HFFc6 (cell line): ENCODE measurements at places on chromosomes 13 and 19. TPM values are rescaled to one million over a fixed set of nuclear protein-coding genes. Genes with fewer than 3 reads are reported as not detected.

GRCh38 chr13:98039964-98040363 lies 86.5 kb downstream of the IPO5 start:
- no peak overlapping the region for H3K27ac ChIP-seq
- no peak for DNase-seq
- no peaks in the 10 kb centered on the region for H3K4me1 ChIP-seq
- H3K27me3 ChIP-seq = no peaks in the 10 kb centered on the region; the same call in none of the 2 replicates
- no peaks in the 10 kb centered on the region for H3K36me3 ChIP-seq
- no peak overlapping the region for H3K4me3 ChIP-seq

DNA sequence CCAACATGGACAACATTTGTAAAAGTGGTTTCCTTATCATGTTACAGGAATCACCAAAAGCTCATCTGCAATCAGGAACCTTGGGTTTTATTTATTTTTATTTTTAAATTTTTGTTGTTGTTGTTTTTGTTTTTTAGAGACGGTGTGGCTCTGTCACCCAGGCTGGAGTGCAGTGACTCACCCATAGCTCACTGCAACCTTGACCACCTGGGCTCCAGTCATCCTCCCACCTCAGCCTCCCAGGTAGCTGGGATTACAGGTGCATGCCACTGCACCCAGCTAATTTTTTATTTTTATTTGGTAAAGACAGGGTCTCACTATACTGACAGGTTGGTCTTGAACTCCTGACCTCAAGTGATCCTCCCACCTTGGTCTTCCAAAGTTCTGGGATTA lies 13.6 kb upstream of the SERP2 start:
- H3K4me3 ChIP-seq = no peak overlapping the region
- DNase-seq = no peak
- no peak overlapping the region for H3K27ac ChIP-seq
- H3K36me3 ChIP-seq = no peaks in the 10 kb centered on the region
- peaks cover 3% of the 10 kb centered on the region for H3K27me3 ChIP-seq
- peaks cover 22% of the 10 kb centered on the region for H3K4me1 ChIP-seq

GRCh38 chr13:40597735-40598365 lies 68.6 kb downstream of the FOXO1 start:
- no peaks in the 10 kb centered on the region; the same call in none of the 2 replicates for H3K27me3 ChIP-seq
- no peaks in the 10 kb centered on the region for H3K4me1 ChIP-seq
- H3K4me3 ChIP-seq = no peak overlapping the region
- DNase-seq = no peak

DNA sequence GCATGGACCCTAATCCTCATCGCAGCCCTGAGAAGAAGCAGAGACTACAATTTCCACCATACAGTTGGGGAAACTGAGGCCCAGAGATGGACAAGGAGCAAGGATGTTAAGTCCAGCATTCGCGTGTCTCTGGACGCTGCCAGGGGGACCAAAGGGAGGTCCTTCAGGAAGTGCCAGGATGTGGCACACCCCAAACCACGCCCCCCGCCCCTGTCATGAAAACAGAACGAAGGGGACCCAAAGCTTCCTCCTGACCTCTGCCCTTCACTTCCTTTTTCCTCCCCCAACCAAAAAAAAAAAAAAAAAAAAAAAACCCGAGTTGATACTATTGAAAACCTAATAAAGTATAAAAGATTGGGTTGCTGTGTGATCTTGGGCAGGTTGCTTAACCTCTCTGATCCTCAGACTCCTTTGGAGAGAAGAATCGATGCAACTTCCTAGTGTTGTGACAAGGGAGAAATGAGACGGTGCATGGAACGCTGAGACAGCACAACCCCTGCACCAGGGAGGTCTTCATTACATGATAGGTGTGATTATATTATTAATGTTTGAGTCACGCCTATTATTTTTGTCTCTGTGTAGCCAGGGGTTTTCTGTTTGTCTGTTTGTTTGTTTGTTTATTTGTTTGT lies 2.7 kb upstream of the ZBTB7A start:
- peaks cover 2% of the 10 kb centered on the region for H3K27me3 ChIP-seq
- no peak overlapping the region for H3K4me3 ChIP-seq
- peaks cover 6% of the 10 kb centered on the region; the same call in 1 of the 2 replicates for H3K4me1 ChIP-seq
- H3K27ac ChIP-seq = no peak overlapping the region
- no peaks in the 10 kb centered on the region for H3K36me3 ChIP-seq
- DNase-seq = no peak

DNA sequence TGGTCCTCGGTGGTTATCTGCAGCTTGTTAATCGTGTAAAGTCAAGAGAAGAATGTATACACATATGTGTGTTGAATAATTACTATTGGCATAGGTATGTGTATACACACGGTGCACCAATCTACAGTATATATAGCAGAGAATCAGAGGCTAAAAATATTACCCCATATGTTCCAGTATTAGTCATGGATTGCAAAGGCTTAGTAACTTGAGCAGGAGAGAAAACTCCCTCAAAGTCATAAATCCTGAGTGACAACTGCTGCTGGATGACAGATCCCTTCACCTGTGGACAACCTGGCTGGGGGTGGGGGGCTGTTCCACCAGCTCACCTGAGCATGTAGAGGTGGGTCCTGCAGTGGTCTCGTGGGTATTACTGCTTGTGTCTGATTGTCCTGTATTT lies 185.0 kb downstream of the ZNF536 start:
- no peak for DNase-seq
- no peaks in the 10 kb centered on the region for H3K4me1 ChIP-seq
- H3K27ac ChIP-seq = no peak overlapping the region

Gene ZNF541
- total RNA-seq = not detected in 3 replicates

DNA sequence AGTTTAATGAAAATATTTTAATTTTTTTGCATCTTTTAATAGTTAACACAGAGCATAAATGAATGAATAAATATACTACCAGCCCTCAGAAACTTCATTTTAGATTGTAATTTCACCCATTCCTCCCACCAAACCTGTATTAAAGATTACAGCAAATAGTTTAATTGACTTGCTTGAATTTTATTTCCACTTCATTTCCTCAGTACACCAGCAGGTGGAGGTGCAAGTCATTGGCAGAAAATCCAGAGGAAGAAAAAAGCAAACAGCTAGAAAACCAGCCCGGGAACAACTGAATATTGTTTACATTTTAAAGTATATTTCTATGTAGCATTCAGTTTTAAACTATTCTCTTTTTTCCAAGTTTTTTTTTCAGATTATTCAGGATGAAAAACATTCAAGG lies 177.8 kb downstream of the OLFM4 start:
- H3K4me1 ChIP-seq = no peaks in the 10 kb centered on the region
- H3K4me3 ChIP-seq = no peak overlapping the region
- H3K27me3 ChIP-seq = no peaks in the 10 kb centered on the region; the same call in none of the 2 replicates
- DNase-seq = no peak

- H3K4me3 ChIP-seq = no peak overlapping the region
- H3K27me3 ChIP-seq = peaks cover 2% of the 10 kb centered on the region
- H3K4me1 ChIP-seq = no peaks in the 10 kb centered on the region
- no peaks in the 10 kb centered on the region; the same call in 1 of the 2 replicates for H3K36me3 ChIP-seq
- no peak overlapping the region for H3K27ac ChIP-seq
- DNase-seq = no peak
Measured at GRCh38 chr19:30428844-30429243, 56.7 kb downstream of the ZNF536 start.

Gene ZSWIM4
- 5.3 to 5.8 TPM (median 5.7 TPM) in 3 replicates for total RNA-seq

- no peak for DNase-seq
- no peak overlapping the region for H3K27ac ChIP-seq
Measured at GRCh38 chr13:25691654-25692053, 319.9 kb downstream of the ATP8A2 start.

- H3K36me3 ChIP-seq = no peaks in the 10 kb centered on the region
- H3K4me1 ChIP-seq = no peaks in the 10 kb centered on the region
- H3K27me3 ChIP-seq = peaks cover 2% of the 10 kb centered on the region; the same call in 1 of the 2 replicates
- H3K27ac ChIP-seq = no peak overlapping the region
Measured at GRCh38 chr13:33380487-33381079, 95.0 kb upstream of the STARD13 start.

Gene DAND5
- not detected in 3 replicates for total RNA-seq

Gene BEST2
- not detected in 3 replicates for total RNA-seq

Gene STOML3
- total RNA-seq = not detected in 3 replicates

DNA sequence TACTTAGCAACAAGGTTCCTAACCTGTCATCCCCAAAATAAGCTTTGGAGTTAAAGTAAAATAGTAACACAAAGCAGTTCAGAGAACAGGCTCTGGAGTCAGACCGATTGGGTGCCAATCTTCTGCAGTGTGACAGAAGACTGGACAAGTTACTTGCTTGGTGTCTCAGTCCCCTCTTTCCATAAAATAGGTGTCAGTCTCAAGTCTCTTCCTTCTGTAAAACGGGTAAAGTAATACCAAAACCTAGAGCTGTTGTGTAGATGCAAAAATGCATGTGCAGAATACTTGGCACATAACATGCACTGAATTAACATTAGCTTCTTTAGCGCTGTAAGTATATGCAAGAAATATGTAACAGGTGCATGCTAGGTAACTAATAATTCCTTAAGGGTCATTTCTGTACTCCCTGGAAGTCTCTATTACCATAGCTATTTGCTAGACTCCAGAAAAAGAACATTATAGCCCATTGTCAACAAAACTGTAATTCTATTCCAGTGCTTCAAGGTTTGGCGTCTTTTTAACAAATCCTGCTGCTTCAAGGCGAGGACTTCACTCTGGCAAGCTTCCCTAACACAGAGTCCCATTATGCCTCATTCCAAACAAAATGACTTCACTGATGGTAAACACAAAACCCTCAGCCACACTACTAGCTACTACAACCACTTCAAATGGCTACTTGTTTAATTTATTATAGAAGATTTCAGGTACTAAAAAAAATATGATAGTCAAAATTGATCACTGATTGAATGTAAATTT lies 32.8 kb downstream of the ELF1 start:
- no peaks in the 10 kb centered on the region for H3K27me3 ChIP-seq
- no peak overlapping the region; the same call in 1 of the 2 replicates for H3K27ac ChIP-seq
- H3K36me3 ChIP-seq = no peaks in the 10 kb centered on the region
- H3K4me3 ChIP-seq = no peak overlapping the region
- no peak for DNase-seq
- H3K4me1 ChIP-seq = peaks cover 52% of the 10 kb centered on the region

DNA sequence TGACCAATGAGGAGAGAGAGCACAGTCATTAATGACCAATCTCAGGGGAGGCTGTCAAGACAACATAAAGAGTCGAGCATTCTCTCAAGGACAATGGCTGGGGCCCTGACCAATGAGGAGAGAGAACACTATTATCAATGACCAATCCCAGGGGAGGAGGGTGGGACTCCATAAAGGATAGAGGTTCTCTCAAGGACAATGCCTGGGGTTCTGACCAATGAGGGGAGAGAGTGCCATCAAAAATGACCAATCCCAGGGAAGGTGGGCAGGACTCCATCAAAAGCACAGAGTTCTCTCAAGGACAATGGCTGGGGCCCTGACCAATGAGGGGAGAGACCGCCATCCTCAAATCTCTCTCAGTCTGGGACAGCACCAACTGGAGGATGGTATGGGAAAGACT lies 3.3 kb upstream of the KLK11 start:
- H3K4me3 ChIP-seq = no peak overlapping the region
- H3K27ac ChIP-seq = no peak overlapping the region
- H3K27me3 ChIP-seq = peaks cover 15% of the 10 kb centered on the region
- H3K36me3 ChIP-seq = peaks cover 18% of the 10 kb centered on the region
- H3K4me1 ChIP-seq = no peaks in the 10 kb centered on the region
- no peak for DNase-seq

GRCh38 chr13:55418095-55418494 lies 1722.6 kb upstream of the PRR20A start:
- H3K4me1 ChIP-seq = no peaks in the 10 kb centered on the region
- no peaks in the 10 kb centered on the region for H3K27me3 ChIP-seq
- H3K36me3 ChIP-seq = no peaks in the 10 kb centered on the region

Gene PLEKHA4
- 7.8 and 13.8 TPM in 2 replicates for total RNA-seq

- H3K27me3 ChIP-seq = peaks cover 34% of the 10 kb centered on the region
- no peak overlapping the region for H3K4me3 ChIP-seq
- peaks cover 5% of the 10 kb centered on the region for H3K36me3 ChIP-seq
Measured at GRCh38 chr19:42311657-42312056, 1.5 kb upstream of the TMEM145 start.

GRCh38 chr13:107157271-107157670 lies 589.3 kb upstream of the ARGLU1 start:
- no peaks in the 10 kb centered on the region for H3K4me1 ChIP-seq
- no peak overlapping the region for H3K4me3 ChIP-seq
- DNase-seq = no peak
- no peaks in the 10 kb centered on the region; the same call in 1 of the 2 replicates for H3K27me3 ChIP-seq

- peak; percentile 13 for DNase-seq
- no peaks in the 10 kb centered on the region for H3K4me1 ChIP-seq
- no peak overlapping the region for H3K4me3 ChIP-seq
Measured at GRCh38 chr13:53137779-53138178, 109.2 kb downstream of the OLFM4 start.

- no peaks in the 10 kb centered on the region for H3K36me3 ChIP-seq
- H3K4me1 ChIP-seq = peaks cover 6% of the 10 kb centered on the region; the same call in 1 of the 2 replicates
- H3K27me3 ChIP-seq = no peaks in the 10 kb centered on the region
Measured at GRCh38 chr13:67090856-67091255, 139.3 kb downstream of the PCDH9 start.

- no peak overlapping the region; the same call in 1 of the 2 replicates for H3K4me3 ChIP-seq
- H3K4me1 ChIP-seq = peaks cover 15% of the 10 kb centered on the region
- no peak for DNase-seq
- no peak overlapping the region for H3K27ac ChIP-seq
Measured at GRCh38 chr13:40644838-40645604, 21.4 kb downstream of the FOXO1 start.

GRCh38 chr13:31124204-31124603 lies 37.5 kb downstream of the HSPH1 start:
- no peaks in the 10 kb centered on the region for H3K4me1 ChIP-seq
- DNase-seq = no peak
- no peak overlapping the region for H3K4me3 ChIP-seq
- H3K36me3 ChIP-seq = no peaks in the 10 kb centered on the region; the same call in 1 of the 2 replicates
- H3K27ac ChIP-seq = no peak overlapping the region

GRCh38 chr13:101258071-101258470 lies 158.2 kb downstream of the NALCN start:
- no peaks in the 10 kb centered on the region for H3K36me3 ChIP-seq
- H3K27me3 ChIP-seq = no peaks in the 10 kb centered on the region; the same call in 1 of the 2 replicates
- H3K4me1 ChIP-seq = peaks cover 10% of the 10 kb centered on the region
- peak overlapping the region; percentile 84 for H3K27ac ChIP-seq

DNA sequence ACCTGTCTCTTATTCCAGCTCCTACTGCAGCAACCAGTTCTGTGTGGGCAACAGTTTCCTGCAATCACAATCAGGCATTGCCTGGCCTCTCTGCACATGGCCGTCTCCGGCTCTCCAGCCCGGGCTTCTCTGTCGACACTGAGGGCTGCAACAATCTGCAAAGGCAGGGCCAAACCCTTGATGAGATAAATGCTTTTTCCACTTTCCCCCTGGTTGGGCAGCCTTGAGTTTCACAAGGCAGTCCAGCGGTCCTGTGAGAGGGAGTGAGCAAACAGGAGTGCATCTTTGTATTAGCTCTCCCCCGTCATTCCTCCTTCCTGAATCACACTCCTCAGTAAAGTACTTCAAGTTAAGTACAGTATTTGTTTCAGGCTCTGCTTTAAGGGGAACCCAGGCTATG lies 40.7 kb upstream of the VWA8 start:
- peak overlapping the region; percentile 85 for H3K27ac ChIP-seq
- H3K4me1 ChIP-seq = peaks cover 21% of the 10 kb centered on the region
- no peaks in the 10 kb centered on the region for H3K36me3 ChIP-seq
- DNase-seq = peak; percentile 80
